ENCODE measurements at places on chromosomes 11 and 22. TPM values are rescaled to one million over a fixed set of nuclear protein-coding genes. Genes with fewer than 3 reads are reported as not detected.

Gene ENDOD1
- 19.8 TPM for polyA plus RNA-seq

Gene RBMXL2
- 0.07 TPM for polyA plus RNA-seq

Gene SPON1
- 76.3 TPM for polyA plus RNA-seq

Gene JRKL
- polyA plus RNA-seq, result 24.9 TPM

All from left kidney (tissue), 8 donors.